Purkinje cell (primary cell): ENCODE measurements at places on chromosomes 6 and 20. TPM values are rescaled to one million over a fixed set of nuclear protein-coding genes. Genes with fewer than 3 reads are reported as not detected.

The SLPI gene
- not detected in 2 replicates for polyA plus RNA-seq

The FAM209B gene
- 0.89 and 0.99 TPM in 2 replicates for polyA plus RNA-seq

The LTV1 gene
- polyA plus RNA-seq, result 42.5 and 44.5 TPM in 2 replicates

The RRAGD gene
- polyA plus RNA-seq, result 22.1 and 25.5 TPM in 2 replicates

The MAS1L gene
- polyA plus RNA-seq, result not detected in 2 replicates

The HLA-DRA gene
- 1.1 TPM in 1 of 2 replicates, not detected in the other for polyA plus RNA-seq

The PTCHD4 gene
- 36.3 and 38.7 TPM in 2 replicates for polyA plus RNA-seq

The MRPS26 gene
- 17.0 and 27.5 TPM in 2 replicates for polyA plus RNA-seq

The EXOC2 gene
- polyA plus RNA-seq, result 16.9 and 22.7 TPM in 2 replicates

The NKAIN4 gene
- polyA plus RNA-seq, result 1.3 and 2.3 TPM in 2 replicates

The RPN2 gene
- polyA plus RNA-seq, result 148 and 159 TPM in 2 replicates

The TRERF1 gene
- 1.4 and 2.5 TPM in 2 replicates for polyA plus RNA-seq

The LTB gene
- not detected in 2 replicates for polyA plus RNA-seq

The SNAP25 gene
- 640 and 1,248 TPM in 2 replicates for polyA plus RNA-seq

The DEFB132 gene
- not detected in 2 replicates for polyA plus RNA-seq

The TNFRSF21 gene
- polyA plus RNA-seq, result 73.4 and 82.4 TPM in 2 replicates

The CBLN4 gene
- 24.9 and 27.4 TPM in 2 replicates for polyA plus RNA-seq

The TBX18 gene
- polyA plus RNA-seq, result not detected in 2 replicates

The PPIL6 gene
- 16.7 and 18.1 TPM in 2 replicates for polyA plus RNA-seq

The CRIP3 gene
- 1.6 and 2.4 TPM in 2 replicates for polyA plus RNA-seq

The HTR1E gene
- polyA plus RNA-seq, result 0.58 TPM in 1 of 2 replicates, not detected in the other

The SNAI1 gene
- polyA plus RNA-seq, result 0.34 TPM in 1 of 2 replicates, not detected in the other

The FGD2 gene
- polyA plus RNA-seq, result not detected in 2 replicates

The ELOVL2 gene
- polyA plus RNA-seq, result 7.6 and 9.4 TPM in 2 replicates

The BEND6 gene
- 28.0 and 29.8 TPM in 2 replicates for polyA plus RNA-seq

The HLA-G gene
- not detected in 2 replicates for polyA plus RNA-seq

The PCMT1 gene
- polyA plus RNA-seq, result 413 and 492 TPM in 2 replicates

The TREML1 gene
- not detected in 2 replicates for polyA plus RNA-seq

The CLDN20 gene
- not detected in 2 replicates for polyA plus RNA-seq

The CCN6 gene
- 0.74 and 1.5 TPM in 2 replicates for polyA plus RNA-seq

The BCAS1 gene
- polyA plus RNA-seq, result 2.6 and 3.5 TPM in 2 replicates

The HLA-DQB1 gene
- 1.0 TPM in 1 of 2 replicates, not detected in the other for polyA plus RNA-seq

The DNAH8 gene
- polyA plus RNA-seq, result not detected in 2 replicates

The TMEM200A gene
- 0.40 TPM in 1 of 2 replicates, not detected in the other for polyA plus RNA-seq

The ZNF334 gene
- 10.5 and 13.3 TPM in 2 replicates for polyA plus RNA-seq

The TRIM40 gene
- not detected in 2 replicates for polyA plus RNA-seq

The SYCP2 gene
- 5.9 and 10.1 TPM in 2 replicates for polyA plus RNA-seq

The PKIB gene
- polyA plus RNA-seq, result 131 and 177 TPM in 2 replicates

The ARHGAP40 gene
- polyA plus RNA-seq, result 0.24 TPM in 1 of 2 replicates, not detected in the other

The ULBP2 gene
- polyA plus RNA-seq, result 5.6 and 9.5 TPM in 2 replicates

The STXBP5 gene
- 8.6 and 47.1 TPM in 2 replicates for polyA plus RNA-seq

The CGA gene
- not detected in 2 replicates for polyA plus RNA-seq

The TRIM15 gene
- polyA plus RNA-seq, result not detected in 2 replicates

The PMEPA1 gene
- 0.94 and 1.9 TPM in 2 replicates for polyA plus RNA-seq

The TRIM38 gene
- polyA plus RNA-seq, result 0.22 TPM in 1 of 2 replicates, not detected in the other

The GLP1R gene
- not detected in 2 replicates for polyA plus RNA-seq

The SUMO4 gene
- polyA plus RNA-seq, result 2.7 TPM in 1 of 2 replicates, not detected in the other

The ZNF831 gene
- 0.67 TPM in 1 of 2 replicates, not detected in the other for polyA plus RNA-seq

The KCNK16 gene
- not detected in 2 replicates for polyA plus RNA-seq

The SLC22A7 gene
- polyA plus RNA-seq, result 0.63 TPM in 1 of 2 replicates, not detected in the other
